ENCODE measurements at places on chromosomes 12 and 14.

DNA sequence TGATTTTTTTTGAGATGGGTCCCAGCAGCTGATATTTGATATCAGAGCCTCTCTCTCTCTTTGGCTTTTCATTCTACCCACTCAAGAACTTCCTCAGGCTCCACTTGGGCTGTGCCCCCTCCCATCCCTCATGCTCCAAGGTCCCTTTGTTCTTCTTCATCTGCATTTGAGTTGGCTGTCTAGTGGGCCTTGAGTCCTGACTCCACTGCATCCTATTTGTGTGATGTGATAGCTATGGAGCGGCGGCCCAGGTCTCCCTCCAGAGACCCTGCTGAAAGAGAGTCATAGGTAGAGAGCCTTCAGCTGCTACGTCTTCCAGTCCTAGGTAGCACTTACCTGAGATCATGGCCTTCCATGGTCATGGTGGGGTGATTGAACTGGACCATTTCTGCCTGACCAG is 123.1 kb upstream of the VRK1 start:
- DNase-seq, result no peak

- no peak for DNase-seq
Measured at GRCh38 chr12:91515944-91516694, 333.5 kb upstream of the DCN start.

DNA sequence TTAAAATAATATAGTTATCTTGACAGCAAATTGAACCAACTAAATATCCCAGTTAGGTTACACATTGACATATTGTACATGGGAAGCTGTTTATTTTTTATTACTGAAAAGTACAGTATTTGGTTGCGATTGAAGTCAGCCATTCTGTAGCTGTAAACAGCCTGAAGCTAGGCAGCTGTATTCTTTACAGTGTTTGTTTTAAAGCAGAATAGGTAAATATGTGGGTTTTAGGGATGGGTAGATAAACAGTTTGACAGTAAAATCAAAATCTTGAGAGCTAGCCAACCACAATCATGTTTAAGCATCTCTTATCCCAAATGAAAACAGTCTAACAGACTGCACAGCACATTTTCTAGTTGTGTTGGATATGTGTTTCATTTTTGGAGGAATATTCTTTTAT is 45.7 kb downstream of the TTC6 start:
- DNase-seq, result no peak

GRCh38 chr14:72347118-72347517 is 414.9 kb downstream of the RGS6 start:
- DNase-seq, result no peak

GRCh38 chr12:70048521-70049250 is 194.5 kb upstream of the CNOT2 start:
- DNase-seq, result no peak
